NCI-H2107 (cell line): ENCODE measurements at places on chromosomes 12 and 14.

- no peak for DNase-seq
Observed at GRCh38 chr12:119772431-119772830, 104.5 kb downstream of the PRKAB1 start.

- DNase-seq, result no peak
Observed at GRCh38 chr14:74085828-74086227, 1.1 kb downstream of the LIN52 start.

- no peak for DNase-seq
Observed at GRCh38 chr14:60204104-60204842, 39.1 kb upstream of the DHRS7 start.

DNA sequence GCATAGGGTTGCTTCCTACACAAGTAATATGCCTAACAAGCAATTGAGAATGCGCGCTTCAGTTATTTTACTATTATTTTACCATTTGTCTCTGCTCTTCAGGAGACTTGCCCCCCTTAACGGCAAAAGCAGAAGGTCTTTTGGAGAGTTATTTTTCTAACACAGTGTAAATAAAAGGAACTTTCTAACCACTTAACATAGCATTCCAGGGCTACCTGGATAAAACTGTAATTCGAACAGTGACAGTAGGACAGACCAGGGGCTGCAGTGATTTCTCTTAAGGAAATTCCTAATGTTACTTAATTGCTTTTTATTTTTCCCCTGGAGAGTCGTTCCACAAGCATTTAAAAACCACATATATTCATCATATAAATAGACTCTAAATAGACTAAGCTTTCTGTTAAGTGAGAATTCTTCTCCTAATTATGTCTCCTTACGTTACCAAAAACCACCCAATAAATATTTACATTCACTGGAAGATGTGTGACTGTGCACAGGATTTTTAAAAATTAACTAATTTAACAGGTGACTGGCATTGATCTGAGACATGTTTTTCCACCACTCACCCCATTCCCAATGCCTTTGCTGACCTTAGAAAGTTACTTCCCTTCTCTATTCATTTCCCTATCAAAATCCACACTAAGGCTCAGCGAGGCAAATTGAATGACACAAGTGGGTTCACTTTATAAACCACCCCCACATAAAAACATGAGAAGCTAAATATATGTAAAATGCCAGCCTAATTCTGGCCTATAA, 72.4 kb downstream of the RNF34 start:
- DNase-seq, result no peak

GRCh38 chr12:103634732-103635131, 47.7 kb downstream of the STAB2 start:
- no peak for DNase-seq
